ENCODE measurements at places on chromosomes 7 and 10. TPM values are rescaled to one million over a fixed set of nuclear protein-coding genes. Genes with fewer than 3 reads are reported as not detected.

DNA sequence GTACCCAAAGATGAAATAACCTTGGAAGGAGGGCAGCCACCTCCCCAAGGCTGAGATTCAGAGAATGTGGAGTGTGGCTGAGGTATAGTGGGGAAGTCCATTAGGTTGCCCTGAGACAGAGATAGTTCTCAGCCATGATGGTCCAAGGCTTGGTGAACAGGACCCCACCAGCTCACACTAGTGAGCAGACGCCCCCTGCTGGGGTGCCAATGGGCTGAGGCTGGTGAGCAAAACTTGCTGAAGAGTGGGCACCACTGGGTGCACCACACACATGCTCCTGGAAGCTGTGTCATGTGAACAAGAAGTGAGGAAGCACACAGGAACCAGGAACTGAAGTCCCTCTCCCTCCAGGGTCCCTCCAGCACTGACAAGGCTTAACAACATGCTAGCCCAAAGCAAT lies 8.9 kb downstream of the FBXL13 start:
- no peak for DNase-seq

DNA sequence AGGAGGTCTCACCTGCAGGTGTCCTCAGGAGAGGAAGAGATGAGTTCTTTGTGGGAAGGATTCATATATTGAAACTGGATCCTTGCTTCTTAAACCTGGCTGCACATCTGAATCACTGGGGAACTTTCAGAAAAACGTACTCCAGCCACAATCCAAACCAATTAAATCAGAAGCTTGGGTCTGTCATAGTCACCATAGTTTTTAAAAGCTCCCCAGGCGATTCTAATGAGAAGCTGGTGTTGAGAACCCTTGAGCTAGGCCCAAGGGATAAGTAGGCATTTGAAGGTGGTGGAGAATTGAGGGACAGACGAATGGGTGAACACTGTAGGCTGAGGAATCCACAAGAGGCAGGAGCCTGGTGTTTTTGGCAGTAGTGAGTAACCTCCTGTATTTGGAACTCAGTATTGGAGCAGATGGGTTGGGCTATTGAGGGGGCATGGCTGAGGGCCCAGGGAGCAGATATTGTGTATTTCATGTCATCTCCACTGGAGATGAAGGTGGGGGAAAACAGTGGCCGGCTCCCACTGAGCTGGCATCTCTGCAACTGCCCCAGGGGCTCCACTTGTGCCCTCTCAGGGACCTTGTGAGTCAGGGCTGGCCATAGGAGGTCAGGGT lies 14.5 kb downstream of the ADCYAP1R1 start:
- no peak for DNase-seq

GRCh38 chr7:5437987-5438386 lies 14.4 kb upstream of the TNRC18 start:
- no peak for DNase-seq

The PCLO gene
- total RNA-seq: 6.5 TPM

The CLEC2L gene
- 0.32 TPM for total RNA-seq

The BTRC gene
- total RNA-seq: 17.0 TPM

The INPP5A gene
- total RNA-seq: 61.0 TPM
